HS-27A (cell line): ENCODE measurements at places on chromosomes 4 and X.
A peak's percentile ranks its signal among the peaks of the same experiment; 100 is the strongest.

GRCh38 chr4:20838476-20838875 lies 138.2 kb downstream of the PACRGL start:
- DNase-seq: no peak

DNA sequence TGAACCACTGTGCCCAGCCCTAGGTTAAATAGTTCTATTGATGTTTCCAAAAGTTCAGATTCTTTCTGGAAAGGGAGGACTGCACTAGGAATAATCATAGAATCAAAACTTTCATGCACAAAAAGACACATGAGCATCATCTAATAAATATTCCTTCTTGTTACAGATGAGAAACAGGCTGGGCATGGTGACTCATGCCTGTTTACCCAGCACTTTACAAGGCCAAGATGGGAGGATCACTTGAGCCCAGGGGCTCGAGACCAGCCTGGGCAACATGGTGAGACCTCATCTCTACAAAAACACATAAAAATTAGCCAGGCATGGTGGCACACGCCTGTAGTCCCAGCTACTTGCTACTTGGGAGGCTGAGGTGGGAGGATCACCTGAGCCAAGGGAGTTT lies 27.7 kb downstream of the LARP7 start:
- DNase-seq: no peak

DNA sequence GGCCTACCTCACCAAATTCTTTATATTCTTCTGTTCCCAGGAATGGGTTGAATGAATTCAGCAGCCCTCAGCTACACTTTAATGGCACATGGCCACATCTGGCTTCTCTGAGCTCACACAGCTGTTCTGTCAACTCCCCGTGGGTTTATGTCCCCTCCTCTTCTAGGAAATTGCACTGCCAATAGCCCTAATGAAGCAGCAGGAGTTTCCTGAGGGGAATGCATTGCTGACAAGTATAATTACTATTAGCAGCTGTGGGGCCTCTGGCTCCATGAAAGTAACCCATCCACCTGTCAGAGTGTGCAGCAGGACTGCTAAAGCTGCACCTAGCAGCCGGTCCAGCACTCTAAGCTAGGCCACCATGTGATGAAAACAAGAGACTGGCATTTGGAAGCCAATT lies 50.3 kb downstream of the FTHL17 start:
- DNase-seq: no peak

DNA sequence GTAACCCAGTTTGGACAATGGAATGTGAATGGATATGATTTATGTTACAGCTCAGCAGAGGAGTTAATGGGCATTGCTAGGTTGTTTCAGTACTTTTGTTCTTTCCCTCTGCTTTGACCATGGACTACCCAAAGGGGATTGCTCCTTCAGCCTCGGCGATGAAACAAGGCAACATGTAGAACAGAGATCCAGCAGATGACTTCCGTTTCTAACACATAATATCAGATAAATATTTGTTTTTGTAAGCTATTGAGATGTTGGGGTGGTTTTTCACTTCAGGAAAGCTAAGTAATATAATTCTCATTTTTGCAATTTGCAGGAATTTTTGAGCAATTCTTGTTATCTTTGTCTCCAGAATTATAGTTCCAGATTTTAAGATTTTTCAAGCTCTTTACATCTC lies 934.6 kb upstream of the GRID2 start:
- DNase-seq: no peak

- no peak for DNase-seq
Measured at GRCh38 chr4:165879641-165880040, 6.6 kb downstream of the TLL1 start.

DNA sequence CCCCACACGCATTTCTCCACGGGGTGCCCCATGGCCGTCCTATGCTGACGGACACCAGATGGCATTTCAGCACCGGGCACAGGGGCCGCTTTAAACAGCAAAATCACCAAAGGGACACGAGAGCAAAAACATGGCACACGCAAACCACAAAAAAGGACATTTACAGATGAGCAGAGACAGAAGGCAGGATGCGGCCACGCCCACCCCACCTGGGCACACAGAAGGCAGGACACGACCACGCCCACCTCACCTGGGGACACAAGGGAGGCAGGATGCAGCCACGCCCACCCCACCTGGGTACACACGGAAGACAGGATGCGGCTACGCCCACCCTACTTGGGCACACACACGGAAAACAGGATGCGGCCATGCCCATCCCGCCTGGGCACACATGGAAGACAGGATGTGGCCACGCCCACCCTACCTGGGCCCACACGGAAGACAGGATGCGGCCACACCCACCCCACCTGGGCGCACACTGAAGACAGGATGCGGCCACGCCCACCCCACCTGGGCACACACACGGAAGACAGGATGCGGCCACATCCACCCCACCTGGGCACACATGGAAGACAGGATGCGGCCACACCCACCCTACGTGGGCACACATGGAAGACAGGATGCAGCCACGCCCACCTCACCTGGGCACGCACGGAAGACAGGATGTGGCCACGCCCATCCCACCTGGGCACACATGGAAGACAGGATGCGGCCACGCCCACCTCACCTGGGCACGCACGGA lies 69.1 kb downstream of the FAM53A start:
- no peak for DNase-seq

DNA sequence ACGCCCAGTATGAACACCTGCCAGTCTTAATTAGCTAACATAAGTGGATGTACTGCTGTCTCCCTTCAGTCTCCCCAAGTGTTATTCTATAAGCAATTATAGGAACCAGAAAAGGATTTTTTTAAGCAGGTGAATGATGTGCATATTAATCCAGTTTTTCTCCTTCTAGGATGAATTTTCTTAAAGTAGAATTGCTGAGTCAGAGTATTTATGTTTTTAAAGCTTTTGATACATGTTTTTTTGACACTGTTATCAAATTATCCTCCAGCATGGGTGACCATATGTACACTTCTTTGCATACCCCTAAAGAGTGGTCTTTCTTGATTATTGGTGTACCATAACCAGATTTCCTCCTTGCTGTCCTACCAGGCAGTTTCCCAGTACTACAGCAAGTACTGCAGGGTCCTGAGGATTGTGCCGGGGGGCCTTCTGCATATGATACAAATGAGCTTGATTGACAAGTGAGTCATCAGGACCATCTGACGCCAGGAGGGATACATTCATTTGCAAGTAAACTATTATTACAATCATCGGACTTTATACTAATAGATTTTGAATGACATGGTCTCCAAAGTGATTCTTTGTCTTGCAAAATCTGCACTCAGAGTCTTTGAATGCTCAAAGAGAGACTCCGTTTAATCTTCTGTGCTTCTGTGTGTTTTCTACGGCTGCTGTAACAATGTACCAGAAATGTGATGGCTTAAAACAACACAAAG lies 10.7 kb upstream of the PCYT1B start:
- DNase-seq: no peak

DNA sequence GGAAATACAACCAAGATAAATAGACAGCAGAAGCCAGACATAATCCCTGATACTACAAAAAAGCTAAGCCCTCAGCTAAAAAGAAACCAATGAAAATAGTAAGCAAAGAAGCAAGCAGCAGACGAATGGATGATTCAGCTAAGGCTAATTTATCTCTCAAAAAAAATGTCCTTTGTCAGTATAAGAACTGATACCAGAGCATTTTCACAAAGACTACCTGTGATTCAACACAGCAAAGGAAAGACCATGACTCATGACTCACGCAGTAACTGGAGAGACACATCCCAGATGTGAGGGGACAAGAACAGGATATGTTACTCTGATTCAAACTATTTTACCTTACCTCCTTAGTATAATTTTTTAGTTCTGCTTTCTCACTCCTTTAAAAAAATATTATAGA lies 22.7 kb upstream of the TMPRSS11F start:
- no peak for DNase-seq

DNA sequence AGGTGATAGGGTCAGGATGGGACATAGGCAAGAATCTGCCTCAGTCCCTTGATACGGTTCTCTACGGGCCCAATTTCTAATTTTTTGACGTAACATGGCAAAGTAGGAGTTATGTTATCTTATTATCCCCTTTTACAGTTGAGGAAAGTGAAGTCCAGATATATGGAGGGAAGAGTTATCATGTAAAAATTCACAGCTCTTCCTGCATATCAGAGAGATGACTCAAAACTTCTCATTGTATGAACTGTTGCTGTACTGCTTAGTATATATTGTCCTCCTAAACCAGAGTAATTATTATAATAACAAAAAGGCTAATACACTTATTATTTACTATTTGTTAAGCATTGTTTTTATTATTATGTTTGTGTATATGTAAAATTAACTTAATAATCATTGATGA lies 260.5 kb upstream of the IGFBP7 start:
- DNase-seq: no peak

GRCh38 chr4:107647591-107647990 lies 72.4 kb downstream of the PAPSS1 start:
- DNase-seq: no peak

- DNase-seq: no peak
Measured at GRCh38 chrX:34629572-34629971, 27.5 kb downstream of the TMEM47 start.

GRCh38 chrX:134572816-134573682 lies 85.2 kb downstream of the PLAC1 start:
- peak; percentile 19 for DNase-seq

DNA sequence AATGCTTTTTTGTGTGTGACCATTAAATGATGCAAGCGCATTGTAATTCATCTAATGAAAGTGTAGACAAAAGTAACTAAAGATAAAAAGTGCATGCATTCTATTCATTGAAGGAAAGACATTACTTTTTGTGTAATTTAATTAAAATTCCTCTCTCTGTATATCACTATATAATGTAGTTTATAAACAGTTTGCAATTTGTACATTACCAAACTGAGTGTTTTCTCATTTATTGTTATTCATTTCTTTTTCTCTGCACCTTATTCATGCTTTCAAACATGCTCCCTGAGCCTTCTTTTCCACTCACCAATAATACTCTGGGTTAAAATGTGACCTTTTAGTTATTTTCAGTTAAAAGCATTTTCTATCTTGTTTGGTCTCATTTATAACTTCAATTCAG lies 713.7 kb upstream of the AADAT start:
- no peak for DNase-seq

DNA sequence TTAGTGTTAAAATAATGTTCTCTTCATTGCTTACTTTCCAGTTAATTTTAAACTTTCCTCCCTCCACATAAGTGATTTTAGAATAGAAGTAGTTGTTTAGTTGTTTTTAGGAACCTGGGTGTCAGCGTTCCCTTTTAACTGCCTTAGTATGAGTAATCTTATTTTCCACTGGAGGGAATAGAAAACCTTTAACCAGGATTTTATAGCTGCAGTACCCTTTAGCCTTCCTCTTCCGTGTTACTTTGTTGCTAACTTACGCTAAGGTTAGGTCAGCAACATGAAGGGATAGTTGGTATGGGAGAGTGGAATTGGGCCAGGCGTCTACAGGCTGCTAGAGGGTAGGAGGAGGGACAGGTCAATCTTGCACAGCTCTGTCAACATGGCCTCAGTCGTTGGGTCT lies 31.5 kb downstream of the SMS start:
- DNase-seq: no peak

- DNase-seq: no peak
Measured at GRCh38 chr4:165757451-165757850, 115.6 kb upstream of the TLL1 start.

GRCh38 chrX:72305286-72306084 lies at the start of gene CITED1:
CITED1 (minus strand) TSS chrX:72305914; CDS start chrX:72302869, 3,045 bp downstream.
- no peak for DNase-seq

DNA sequence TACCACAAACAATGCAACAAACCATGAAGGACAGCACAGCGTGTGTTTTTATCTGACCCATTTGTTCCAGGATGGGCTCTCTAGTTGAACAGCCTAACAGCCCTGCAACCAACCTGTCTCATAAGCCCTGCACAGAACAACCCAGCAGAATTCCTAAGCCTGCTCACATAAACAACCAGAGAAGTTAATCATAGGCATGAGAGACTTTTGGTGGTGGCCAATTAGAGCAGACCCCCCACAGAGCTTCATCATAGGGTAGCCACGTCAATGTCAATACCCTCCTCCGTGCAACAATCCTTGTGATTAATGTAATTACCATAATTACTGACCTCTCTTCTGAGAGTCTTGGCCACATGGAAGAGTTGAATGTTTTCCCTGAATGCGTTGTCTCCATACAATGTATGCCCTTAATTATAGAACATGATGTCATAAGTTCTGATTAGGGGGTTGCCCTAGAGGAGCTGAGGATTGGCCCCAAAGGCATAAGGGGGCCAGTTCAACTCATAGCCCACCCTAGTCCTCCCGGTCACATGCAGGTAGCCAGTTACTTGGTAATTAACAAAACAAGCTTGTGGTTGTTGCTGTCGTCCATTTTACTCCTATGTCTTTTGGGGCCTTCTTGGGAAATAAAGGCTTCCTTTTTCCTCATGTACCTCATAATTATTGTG lies 92.7 kb downstream of the SYNPO2 start:
- no peak for DNase-seq

- no peak for DNase-seq
Measured at GRCh38 chrX:6898371-6898770, 249.1 kb upstream of the STS start.

- no peak for DNase-seq
Measured at GRCh38 chrX:54570332-54570731, 40.3 kb downstream of the GNL3L start.

DNA sequence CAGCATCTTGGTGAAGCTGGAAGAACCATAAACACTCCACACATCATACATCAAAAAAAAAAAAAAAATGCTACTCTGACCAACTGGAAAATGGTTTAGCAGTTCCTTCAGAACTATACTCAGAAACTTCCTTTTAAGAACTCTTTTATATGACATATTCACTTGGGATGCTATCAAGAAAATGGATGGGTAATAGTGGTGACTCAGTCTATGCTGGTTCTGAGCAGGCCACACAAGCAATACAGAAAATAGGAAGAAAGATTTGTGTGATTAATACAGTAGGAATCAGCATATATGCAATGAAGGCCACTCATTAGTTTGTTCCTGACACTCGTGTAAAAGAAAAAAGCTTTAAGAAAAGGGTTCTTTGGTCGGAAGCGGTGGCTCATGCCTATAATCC lies 123.5 kb upstream of the FAT4 start:
- DNase-seq: no peak

GRCh38 chrX:40012039-40012867 lies 85.5 kb downstream of the BCOR start:
- peak; percentile 5 for DNase-seq

DNA sequence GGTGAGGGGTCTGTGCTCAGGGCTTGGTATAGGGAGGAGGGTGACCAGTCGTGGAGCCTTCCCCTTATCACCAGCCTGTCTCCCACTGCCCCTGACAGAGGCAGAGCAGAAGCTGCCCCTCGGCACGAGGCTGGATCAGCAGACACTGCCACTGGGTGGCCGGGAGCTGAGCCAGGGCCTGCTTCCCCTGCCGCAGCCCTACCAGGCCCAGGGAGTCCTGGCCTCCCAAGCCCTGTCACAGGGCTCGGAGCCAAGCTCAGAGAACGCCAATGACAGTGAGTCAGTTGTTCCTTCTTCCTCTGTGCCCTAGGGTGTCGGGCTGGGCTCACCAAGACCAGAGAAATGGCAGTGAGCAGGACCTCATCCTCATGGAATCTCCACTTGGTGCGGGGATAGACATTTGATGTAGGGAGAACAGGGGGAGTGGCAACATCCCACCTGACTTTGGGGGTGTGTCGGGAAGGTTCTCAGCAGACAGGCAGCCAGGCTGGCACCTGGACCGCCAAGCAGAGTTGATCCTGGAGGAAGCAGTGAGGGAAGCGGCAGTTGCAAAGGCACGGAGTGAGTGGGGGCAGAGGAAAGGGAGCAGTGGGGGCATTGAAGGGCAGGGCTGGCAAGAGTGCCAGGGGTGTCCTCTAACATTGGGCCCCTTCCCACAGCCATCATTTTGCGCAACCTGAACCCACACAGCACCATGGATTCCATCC lies 14.3 kb upstream of the UBA1 start:
- no peak for DNase-seq
